ENCODE measurements at places on chromosomes 7 and 10.
A peak's percentile ranks its signal among the peaks of the same experiment; 100 is the strongest.

DNA sequence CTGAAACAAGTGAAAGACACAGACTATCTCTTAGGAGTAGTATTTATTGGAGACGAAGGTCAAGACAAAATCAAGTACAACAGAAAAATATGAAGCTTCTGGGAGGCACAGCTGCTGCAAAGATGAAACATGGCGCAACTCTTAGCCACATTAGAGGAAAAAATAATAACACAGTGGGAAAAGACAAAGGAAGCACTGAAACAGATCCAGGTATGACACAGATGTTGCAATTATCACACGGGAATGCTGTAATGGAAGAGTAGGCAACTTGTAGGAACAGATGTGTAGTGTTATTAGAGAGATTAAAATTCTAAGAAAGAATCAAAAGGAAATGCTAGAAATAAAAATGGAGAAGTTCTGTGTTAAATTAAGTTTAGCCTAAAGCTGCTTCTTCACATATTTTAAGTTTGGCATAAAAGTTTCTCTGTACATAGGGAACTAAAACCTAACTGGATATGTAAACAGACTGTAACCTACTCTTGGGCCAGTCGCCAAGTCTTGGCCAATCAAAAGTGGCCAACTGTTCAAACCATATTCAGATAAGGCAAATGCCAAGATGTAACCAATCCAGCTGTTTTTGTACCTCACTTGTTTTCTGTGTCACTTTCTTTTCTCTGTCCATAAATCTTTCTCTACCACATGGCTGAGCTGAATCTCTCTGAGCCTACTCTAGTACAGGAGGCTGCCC lies 1132.0 kb upstream of the LRRTM3 start:
- no peak for DNase-seq

DNA sequence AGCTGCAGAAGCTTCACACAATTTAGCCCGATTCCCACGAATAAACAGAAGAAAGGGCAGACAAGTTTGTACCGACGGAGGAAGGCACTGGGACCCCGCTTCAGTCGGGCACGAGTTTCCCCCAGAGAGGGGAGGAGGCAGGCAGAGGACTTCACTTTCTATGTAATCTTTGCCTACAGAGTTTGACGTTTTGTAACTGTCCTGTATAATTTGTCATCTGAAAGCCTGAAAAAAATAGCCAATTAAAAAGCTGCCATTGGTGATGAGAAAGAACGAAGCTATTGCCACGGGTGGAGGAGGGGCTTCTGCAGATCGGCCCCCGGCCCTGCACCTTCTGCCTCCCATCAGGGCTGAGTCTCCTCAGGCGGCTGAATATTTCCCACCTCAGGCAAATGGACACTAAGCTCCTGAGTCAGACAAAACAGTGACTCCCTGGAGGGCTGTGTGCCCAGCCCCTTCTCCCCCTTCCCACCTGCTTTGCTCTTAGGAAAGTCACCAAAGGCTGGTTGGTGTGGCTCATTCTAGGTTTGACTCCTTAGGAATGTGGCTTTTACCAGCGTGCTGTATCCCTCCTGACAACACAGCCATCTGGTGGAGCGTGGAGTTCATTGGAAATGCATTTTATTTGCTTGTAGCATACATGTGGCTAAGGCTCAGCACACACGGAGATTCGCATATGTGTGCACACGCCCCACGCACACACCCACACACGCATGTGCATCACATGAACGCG lies 117.4 kb downstream of the VIPR2 start:
- DNase-seq, result no peak

DNA sequence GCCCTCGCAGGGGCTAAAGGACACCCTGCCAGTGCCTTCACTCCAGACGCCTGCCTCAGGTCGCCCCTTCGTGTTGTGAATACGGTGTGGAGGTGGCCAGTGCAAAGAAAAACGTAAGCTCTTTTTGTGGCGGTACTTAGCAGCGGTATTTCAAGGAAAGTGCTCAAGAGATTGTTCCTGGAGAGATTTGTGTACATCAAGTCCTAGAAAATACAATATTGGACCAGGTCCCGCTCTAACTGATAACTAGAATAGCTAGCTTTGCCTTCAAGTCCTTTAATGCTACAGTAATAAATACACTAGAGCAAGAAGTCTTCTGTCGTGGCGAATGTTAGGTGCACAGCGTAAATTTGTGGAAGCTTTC lies 689 bp downstream of the PLCE1 start:
- no peak for DNase-seq

- no peak for DNase-seq
Observed at GRCh38 chr7:2759736-2760097, 71.7 kb downstream of the AMZ1 start.

- no peak for DNase-seq
Observed at GRCh38 chr7:149881328-149882247, 7.8 kb downstream of the ATP6V0E2 start.

DNA sequence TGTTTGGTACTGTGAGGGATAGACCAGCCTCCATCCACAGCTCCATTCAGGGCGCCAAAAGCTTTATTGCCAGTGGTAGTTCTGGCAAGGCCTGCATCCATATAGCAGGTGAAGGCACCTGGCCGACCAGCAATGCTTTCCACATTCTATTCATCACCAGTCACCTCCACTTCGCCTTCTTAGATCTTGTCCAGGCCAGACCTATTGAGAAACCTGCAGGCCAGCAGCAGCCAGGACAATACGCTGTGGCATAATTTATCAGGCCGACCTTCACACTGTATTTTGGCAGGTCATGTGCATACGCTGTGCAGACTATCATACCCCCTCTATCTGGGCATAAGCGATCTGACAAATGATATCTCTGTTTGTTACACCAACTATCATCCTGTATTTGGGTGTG lies 15.2 kb upstream of the KNDC1 start:
- no peak for DNase-seq

GRCh38 chr7:150923802-150924201 lies 54.3 kb downstream of the KCNH2 start:
- DNase-seq, result no peak

DNA sequence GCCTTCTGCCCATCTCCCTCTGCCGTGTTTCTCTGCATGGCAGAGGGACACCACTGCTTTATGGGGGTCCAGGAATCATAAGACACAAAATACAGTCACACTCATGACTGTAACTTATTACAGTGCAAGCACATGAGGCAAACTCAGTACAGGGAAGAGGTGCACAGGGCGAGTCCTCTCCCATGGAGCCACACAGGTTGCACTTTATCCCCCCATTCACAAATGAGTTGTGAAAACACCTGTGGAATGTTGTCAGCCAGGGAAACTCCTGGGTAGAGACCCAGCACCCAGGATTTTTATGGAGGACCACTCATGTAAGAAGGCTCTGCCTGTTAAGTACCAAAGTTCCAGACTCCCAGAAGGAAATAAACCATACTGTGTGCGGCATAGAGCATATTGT lies 107.2 kb upstream of the GJD4 start:
- DNase-seq, result no peak

GRCh38 chr10:122139627-122140170 lies 131.4 kb upstream of the BTBD16 start:
- no peak for DNase-seq

- no peak for DNase-seq
Observed at GRCh38 chr7:91634485-91635177, 245.9 kb downstream of the MTERF1 start.

DNA sequence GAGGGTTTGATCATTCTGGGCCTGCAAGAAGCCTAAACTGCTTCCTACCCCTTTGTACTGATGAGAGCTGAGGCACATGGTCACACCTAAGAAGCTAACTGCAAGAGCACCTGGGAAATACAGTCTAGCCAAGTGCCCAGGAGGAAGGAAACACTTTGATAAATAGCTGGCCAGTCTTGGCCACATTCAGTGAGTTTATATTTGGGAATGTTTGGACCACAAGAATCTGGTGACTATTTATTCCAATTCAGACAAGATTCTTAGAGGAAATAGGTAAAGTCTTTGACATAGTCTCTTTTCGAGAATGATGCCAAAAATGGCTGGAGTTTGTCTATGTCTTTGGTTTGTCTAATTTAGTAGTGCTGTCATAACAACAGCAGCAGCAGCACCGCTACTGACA lies 213.6 kb downstream of the KIF20B start:
- no peak for DNase-seq

DNA sequence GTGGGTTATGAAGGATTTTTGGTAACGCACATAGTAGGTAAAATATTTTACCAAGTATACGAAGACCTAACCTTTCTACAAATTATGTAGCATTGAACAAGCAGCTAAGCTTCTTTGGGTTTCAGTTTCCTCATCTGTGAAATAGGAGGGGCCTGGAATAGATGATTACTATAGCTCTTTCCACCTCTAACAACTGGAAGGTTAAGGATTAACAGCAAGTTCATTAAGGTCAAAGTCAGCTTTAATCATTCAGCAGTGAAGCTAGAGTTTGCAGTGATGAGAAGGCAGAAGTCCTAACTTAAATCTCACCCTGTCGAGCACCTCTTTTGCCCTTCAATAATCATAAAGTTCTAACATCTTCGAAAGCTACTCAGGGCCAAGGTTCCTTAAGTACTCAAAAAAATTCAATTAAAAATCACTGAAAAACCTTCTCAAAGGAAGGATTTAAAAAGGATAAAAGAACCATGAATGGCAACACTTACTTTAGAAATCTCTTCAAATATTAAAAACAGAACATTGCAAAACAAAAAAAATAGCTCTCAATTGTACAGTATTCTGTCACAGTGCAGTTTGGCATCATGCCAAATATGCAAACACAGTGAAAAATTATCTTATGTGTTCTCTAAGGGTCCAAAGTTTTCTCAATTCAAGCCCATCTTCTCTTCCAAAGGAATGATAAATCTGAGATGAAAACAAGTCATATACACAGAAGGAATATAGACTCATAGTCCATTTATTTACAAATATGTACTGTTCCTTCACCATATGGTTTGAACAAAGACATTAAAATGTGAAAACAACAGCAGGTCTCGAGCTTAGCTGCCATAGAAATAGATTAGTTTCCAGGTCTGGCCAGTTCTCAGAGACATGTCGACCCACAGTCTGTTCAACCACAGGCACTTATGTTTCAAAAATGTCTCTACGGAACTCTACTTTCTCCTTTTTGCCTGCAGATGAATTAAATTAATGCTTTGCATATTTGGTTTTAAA lies 152.0 kb upstream of the SLC13A1 start:
- DNase-seq, result no peak

GRCh38 chr10:113992471-113993011 lies 51.1 kb upstream of the ADRB1 start:
- DNase-seq, result no peak

- peak; percentile 6 for DNase-seq
Observed at GRCh38 chr7:111027396-111027795, 63.5 kb upstream of the LRRN3 start.

GRCh38 chr10:105473170-105473569 lies 832.1 kb downstream of the SORCS3 start:
- no peak for DNase-seq

GRCh38 chr10:73209705-73210104 lies 37.4 kb downstream of the DNAJC9 start:
- DNase-seq, result no peak

DNA sequence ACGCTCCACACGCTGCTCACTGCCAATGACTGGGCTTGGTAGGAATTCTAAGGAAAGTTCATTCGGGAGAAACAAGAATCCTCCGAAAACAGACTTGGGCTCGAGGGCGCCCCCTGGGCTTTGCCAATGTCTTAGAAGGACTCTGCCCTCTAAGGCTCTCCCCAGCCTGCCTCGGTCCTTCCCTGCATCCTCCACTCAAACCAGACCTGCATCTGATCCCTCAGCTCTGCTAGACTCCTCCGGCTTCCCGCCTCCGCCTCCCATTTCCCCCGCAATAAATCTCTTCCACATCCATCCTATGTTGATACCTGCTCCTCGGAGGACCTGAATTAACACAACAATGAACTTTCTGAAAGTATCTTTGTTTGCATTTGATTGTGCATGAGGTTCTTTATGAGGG lies 177.6 kb downstream of the PLPP4 start:
- no peak for DNase-seq

GRCh38 chr7:137583172-137583571 lies 239.6 kb upstream of the PTN start:
- no peak for DNase-seq

DNA sequence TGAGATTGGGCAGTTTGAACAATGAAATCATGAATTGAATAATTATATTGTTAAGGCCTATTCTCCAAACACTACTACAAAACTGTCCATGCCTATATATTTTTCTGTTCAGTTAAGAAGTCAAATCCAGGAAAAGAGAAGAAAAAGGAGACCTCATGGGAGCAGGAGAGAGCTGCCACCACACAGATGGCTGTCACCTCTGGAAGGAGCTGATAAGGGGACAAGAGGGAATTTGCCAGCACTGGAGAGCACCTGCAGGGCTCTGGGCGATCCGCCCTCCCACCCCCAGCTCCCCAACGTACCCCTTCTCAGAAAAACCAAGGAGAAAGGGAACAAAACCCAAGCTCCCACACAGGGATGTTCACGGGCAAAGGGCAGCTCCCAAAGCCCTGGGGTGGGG lies 227.8 kb downstream of the TNS3 start:
- no peak for DNase-seq

DNA sequence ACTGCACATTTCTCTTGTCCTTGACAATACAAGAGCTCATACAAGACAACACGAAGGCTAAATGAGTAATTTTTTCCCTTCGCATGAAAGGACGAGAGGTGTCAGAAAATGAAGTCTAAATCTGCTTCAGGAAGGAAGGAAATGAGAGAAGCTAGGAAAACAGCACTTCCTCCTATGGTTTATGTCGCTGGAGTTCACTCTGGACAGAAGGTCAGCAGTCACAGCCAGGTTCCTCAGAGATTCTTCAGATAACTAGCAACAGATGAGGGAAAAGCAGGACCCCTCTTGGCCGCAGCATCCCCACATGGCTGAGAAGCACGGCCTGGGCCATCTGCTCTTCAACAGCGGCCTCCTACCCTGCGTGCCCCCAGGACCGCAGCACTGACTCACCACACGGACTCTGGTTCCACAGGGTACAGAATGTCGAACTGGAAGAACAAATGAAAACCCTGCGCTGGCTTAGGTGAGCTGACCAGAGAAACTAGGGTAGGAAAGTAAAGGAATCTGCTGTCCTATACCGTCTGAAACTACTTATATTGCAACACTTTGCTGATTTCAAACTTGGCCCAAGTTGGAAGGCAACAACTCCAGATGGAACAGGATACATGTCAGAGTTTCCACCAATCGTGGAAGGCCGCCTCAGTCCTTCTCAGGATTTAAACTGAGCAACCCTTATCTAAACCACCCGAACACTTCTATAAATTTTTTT lies 26.3 kb downstream of the DNMBP start:
- no peak for DNase-seq

DNA sequence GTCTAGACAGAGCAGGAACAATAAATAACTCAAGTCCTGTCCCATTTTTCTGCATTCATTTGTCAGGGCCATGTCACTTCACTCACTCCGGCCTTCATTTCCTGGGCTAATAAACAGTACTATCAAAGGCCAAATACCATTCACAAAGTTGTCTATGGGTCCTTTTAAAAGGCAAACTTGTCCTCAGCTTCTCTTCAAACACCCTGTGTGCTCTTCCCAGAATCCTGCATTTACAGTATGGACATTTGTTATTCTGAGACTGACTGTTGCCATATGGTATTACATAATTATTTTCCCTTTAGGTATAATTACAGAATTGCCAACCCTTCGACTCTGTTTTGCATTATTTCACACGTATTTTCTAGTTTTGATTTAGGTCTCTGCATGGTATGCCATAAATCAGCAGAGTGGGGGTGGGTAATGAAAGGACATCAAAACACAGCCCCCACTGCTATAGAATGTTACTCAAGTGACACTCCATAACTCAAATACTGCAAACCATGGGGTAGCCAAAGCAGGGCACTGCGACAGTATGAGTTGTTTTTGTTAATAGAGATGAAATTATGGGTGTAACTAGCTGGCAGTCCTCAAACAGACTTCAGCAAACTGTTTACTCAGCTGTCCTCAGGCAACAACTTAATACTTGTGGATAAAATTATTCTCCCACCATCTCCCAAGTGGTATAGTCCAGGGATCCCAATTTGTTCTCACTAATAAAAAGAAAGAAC lies 183.7 kb downstream of the TRIL start:
- DNase-seq, result no peak
